ENCODE measurements at places on chromosomes 2 and 18.
A peak's percentile ranks its signal among the peaks of the same experiment; 100 is the strongest.

GRCh38 chr2:6773007-6773693 lies 92.6 kb downstream of the CMPK2 start:
- peak; percentile 77 for DNase-seq

DNA sequence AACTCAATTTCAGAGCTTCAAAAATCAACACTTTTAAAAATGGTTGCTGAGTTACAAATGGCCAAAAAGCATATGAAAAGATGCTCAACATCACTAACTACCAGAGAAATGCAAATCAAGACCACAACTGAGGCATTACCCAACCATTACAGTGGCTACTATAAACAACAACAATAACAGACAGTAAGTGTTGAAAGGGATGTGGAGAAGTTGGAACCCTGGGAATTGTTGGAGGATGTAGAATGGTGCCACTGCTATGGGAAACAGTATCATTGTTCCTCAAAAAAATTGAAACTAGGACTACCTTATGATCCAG lies 173.3 kb upstream of the SPRED2 start:
- no peak for DNase-seq

DNA sequence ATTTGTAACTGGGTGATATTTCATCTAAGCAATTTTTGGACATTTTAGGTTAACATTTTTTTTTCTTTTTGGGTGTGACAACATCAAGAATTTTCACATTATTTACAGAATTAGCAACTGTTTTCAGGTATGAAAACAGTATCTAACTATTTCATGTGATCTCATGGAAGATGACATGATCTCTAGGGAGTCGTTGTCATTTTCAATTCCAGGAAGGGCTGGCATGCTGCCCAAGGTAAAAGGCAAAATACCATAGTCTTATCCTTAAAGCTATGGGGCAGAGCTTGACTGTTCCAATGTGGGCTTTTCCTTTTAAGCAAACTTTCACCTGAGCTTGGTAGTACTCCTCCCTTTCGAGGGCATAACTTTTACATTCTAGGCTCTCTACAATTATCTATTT lies 443.7 kb downstream of the DSEL start:
- DNase-seq, result no peak

DNA sequence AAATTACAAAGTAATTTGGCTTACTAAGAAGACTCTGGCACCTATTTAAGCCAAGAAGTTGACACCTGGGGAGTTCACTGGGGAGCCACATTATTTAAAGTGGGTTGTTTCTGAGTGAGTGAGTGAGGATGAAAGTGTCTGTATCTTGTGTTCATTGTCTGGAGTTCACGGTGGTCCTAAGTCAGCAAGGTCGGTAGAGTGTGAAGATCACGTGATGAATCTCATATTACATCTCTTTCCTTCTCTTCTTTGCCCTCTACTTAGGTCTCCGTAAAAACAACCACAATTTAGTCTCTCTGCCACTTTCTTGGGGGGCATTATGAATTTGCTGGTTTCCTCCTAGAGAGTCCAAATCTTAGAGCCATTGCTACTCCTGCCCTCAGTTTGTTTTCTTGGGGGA lies 67.8 kb downstream of the DIS3L2 start:
- DNase-seq, result no peak

GRCh38 chr18:79975043-79975442 lies 10.6 kb downstream of the HSBP1L1 start:
- DNase-seq, result no peak

DNA sequence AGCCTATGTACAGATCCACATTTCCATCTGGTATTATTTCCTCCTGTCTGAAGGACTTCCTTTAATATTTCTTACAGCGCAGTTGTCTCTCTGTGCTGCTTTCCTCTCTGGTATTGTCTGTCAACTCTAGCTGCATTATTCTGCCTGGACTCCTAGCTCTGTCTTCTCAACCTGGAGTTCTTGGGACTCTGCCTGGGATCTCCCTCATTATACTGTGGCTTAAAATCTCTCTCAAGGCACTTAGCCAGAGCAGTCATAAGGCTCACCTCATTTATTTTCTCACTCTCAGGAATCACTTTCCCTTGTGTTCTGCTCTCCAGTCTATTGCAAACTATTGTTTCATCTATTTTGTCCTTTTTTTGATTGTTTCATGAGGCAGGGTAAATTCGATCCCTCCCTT lies 850.4 kb downstream of the ERBB4 start:
- no peak for DNase-seq

GRCh38 chr2:228999326-228999725 lies 271.8 kb downstream of the PID1 start:
- no peak for DNase-seq

DNA sequence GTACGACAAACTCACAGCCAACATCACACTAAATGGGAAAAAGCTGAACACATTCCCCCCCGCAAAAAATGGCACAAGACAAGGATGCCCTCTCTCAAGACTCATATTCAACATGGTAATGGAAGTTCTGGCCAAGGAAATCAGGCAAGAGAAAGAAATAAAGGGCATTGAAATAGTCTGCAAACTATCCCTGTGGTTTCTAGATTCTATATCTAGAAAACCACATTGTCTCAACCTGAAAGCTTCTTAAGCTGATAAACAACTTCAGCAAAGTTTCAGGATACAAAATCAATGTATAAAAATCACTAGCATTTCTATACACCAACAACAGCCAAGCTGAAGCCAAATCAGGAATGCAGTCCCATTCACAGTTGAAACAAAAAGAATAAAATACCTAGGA lies 294.6 kb upstream of the CYP26B1 start:
- DNase-seq, result no peak

- no peak for DNase-seq
Measured at GRCh38 chr18:56488739-56489138, 149.7 kb downstream of the TXNL1 start.

- DNase-seq, result no peak
Measured at GRCh38 chr2:118993392-118993752, 51.4 kb downstream of the MARCO start.

- DNase-seq, result no peak
Measured at GRCh38 chr2:120945832-120946499, 210.3 kb downstream of the GLI2 start.

- DNase-seq, result no peak
Measured at GRCh38 chr2:48439102-48439501, 90.9 kb upstream of the STON1 start.

GRCh38 chr2:232053777-232054176 lies 92.3 kb downstream of the DIS3L2 start:
- no peak for DNase-seq

DNA sequence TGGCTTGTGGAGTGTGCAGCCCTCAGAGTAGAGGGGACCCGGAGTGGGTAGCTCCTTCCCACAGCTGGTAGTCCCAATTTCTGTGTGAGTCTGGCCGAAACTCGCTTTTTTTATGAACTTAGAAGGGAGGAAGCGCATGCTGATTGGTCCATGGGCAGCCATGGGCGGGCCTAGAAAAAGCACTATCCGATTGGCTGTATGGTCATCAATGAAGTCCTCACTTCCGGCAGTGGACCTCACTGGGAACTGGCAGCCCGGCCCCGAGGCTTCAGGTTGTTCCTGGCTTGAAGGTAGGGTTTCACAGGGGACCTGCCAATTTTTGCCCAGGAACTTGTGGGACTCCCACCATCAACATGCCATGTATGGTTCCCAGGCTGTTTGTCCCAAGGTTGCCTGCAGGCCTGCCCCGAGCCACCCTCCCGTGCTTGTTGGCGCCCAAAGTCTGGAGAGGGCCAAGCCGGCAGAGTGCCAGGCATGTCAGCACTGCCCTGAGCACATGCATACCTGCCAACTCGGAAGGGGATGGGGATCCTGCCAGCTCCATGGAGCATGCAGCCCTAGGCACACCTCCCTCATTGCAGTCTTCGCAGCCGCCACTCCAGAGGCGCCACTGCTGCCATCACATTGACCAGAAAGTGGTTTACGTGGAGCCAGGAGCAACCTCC lies 98.5 kb downstream of the ATP9B start:
- DNase-seq, result no peak

GRCh38 chr2:136381722-136382633 lies 264.0 kb upstream of the CXCR4 start:
- DNase-seq, result peak; percentile 47

DNA sequence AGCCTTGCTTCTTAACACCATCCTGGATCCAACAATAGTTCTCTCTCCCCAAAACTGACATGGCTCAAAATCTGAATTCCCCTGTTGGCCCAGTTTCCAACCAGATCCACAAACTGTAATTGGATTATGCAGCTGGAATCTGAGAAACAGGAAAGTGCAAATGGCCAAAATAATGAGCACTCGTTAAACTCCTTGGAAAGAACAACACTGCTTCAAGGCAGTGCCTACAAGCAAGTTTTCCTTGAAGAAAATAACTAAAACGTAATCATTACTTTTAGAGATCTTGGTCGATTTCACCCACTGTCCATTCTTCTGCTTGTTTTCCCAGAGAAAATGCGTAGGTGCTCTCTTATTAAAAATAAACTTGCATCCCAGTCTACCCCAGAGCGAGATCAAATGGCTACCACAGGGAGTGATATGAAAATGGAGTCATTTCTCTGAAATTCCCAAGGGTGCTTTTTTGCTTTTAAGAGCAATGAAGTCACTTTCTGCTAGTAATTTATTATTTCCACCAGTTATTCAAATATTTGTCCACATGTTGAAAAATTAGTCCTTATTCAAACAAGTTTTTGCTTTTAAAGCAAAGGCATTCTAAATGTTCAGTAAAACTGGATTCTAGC lies 264.2 kb downstream of the C1D start:
- no peak for DNase-seq

DNA sequence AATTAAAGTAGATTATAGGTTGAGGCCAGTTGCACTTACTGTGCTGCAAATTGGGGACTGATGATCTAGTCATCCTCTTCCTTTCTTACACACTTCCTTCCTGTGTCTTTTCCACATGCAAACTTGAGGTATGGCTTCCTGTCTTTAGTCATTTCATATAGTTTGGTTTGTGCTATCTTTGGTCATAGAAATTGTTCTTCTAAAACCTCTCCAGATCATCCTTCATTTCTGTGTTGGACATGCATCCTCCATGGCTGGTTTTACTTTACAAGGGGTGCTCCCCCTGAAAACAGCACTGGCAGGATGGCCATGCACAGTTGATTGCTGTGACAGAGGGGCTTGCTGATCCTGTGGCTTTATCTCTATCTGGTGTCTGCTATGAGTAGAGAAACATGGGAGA lies 36.5 kb downstream of the MGAT5 start:
- no peak for DNase-seq

- DNase-seq, result no peak
Measured at GRCh38 chr2:201806442-201807170, at the start of gene CDK15. CDK15 (plus strand) TSS chr2:201806537; CDS start chr2:201806665, 128 bp downstream.

DNA sequence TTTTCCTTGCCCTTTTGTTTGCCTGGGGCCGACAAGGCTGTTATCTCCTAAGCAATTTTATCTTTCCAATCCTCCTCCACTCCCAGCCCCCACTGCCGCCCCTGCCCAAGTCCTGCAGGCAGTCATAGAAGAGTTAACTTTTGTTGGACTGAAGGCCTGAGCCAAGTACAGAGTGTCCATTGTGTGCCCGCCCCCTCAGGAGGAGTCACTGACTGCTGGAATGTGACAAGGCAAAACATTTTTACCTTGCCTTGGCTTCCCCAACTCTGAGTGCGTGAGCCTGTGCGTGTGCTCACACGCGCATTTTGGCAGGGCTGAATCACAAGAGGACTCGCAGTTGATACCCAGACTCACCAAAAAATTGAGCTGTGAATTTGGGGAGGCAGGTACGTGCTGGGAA lies 16.2 kb downstream of the SETBP1 start:
- no peak for DNase-seq

GRCh38 chr2:126874961-126875360 lies 23.7 kb upstream of the TEX51 start:
- no peak for DNase-seq

- DNase-seq, result no peak
Measured at GRCh38 chr2:54628418-54628817, 95.0 kb upstream of the EML6 start.

DNA sequence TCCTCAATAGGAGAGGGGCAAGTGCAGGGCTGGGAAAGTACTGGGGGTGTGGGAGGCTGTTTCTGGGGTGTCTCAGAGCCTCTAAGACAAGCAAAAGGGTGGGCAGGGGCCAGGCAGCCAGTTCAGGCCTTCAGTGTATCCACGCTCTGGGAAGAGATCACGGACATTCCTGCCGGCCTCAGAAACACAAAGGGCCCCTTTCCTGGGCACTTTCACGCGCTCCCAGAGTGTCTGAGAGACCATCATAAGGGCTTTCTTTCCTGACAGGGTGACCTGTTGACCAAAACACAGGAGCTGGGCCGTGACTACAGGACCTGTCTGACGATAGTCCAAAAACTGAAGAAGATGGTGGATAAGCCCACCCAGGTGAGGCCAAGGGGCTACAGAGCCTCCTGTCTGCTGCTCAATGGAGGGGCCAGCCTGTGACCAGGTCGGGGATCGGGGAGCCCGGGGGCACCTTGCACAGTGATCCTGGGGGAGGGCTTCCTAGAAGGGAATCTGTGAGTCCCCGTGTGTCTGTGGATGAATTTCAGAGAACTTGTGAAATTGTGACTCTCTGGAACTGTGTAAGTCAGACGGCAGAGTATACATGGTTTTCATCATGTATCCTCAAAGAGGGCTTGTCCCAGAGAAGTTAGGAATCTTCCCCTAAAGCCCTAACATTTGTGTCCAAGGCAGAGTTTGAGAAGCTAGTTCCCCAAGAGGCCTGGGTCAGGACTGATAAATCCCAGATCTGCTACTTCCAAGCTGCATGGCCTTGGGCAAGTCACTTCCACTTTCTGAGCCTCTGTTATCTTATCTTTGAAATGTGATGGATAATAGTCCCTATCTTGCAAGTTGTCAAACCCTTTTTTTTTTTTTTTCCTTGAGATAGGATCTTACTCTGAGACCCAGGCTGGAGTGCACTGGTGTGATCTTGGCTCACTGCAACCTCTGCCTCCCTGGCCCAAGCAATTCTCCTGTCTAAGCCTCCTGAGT lies 1.8 kb downstream of the GNLY start:
- DNase-seq, result no peak

GRCh38 chr18:11175266-11175979 lies 26.1 kb upstream of the PIEZO2 start:
- no peak for DNase-seq

DNA sequence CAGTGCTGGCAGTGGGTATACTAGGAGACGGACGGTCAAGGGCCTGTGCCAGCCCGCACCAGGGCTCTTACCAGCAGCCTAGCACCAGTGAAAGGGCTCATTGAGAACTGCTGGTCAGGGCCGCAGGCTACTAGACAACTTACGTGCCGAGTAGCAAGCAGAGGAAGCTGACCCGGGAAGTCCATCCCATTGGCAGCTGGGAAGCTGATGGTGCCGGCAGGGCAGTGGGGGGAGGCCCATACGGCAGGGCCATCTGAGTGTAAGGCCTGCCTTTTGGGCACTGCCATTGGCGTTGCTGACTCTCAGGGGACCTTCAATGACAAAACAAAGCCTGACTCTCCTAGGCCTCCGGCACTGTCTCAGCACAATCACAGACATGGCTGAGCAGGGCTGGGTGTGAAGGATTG lies 20.6 kb downstream of the EFR3B start:
- DNase-seq, result no peak

DNA sequence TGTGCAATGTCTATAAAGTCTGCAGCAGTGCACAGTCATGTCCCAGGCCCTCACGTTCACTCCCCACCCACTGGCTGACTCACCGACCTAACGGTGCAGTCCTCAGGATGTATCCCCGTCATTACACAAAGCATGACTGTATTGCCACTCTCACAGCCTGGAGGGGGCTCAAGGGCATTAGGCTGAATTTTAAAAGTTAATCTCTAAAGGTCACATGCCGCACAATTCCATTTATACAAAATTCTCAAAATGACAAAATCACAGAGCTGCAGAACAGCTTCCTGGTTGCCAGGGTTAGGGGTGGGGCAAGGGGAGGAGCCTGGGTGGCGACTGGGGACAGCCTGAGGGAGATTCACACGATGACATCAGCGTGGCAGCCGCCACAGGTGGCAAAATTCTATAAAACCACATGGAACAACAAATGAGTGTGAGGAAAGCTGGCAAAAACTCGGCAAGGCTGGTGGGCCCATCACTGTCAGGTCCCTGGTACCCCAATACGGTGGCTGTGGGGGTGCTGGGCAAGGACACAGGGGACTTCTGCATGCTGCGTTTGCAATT lies 97.6 kb downstream of the NDUFA10 start:
- DNase-seq, result peak; percentile 74

Data from stimulated activated CD4-positive, alpha-beta T cell treated with anti-CD3 and anti-CD28 coated beads, Interleukin-4, amount 100 ng/mL, for 1 hour (primary cell).